ENCODE measurements at places on chromosomes 3 and 15. TPM values are rescaled to one million over a fixed set of nuclear protein-coding genes. Genes with fewer than 3 reads are reported as not detected.

GOLGA6L9 gene
- 3.9 TPM for polyA plus RNA-seq

PPIP5K1 gene
- 9.9 TPM for polyA plus RNA-seq

VWA5B2 gene
- 0.40 TPM for polyA plus RNA-seq

MOBP gene
- polyA plus RNA-seq = 0.09 TPM

ZWILCH gene
- 13.4 TPM for polyA plus RNA-seq

GRCh38 chr3:133830071-133830470 is 24.5 kb downstream of the SRPRB start:
- no peak for DNase-seq

DNA sequence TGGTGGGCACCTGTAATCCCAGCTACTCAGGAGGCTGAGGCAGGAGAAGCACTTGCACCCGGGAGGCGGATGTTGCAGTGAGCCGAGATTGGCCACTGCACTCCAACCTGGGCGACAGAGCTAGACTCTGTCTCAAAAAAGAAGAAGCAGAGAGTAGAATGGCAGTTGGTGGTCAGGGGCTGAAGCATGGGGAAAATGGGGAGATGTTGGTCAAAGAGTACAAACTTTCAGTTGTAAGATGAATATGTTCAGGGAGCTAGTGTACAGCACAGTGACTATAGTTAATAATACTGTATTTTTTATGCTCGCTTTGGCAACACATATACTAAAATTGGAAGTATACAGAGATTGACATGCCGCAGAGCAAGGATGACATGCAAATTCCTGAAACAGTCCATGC is 41.5 kb downstream of the PCNP start:
- DNase-seq = no peak

- no peak for DNase-seq
These were observed 32.2 kb upstream of the RAP2B start for GRCh38 chr3:153129866-153130265.

TM6SF1 gene
- polyA plus RNA-seq = 58.0 TPM

DNA sequence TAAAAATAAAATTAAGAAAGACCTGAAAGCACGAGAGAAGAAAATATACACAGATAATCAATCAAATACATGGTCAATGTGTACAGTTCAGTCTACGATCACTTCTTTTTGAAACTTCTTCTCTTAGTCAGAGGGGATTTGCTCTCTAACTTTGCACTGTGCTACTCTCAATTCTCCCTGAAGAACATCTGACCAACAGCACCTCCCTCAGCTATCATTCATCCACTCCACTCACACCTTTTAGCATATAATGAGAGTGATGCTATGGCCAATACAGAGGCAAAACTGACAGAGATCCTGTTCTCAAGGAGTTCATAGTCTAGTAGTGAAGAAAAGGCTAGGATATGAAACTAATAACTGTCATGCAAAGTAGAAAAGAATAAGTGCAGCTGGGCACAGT is 45.9 kb downstream of the P3H2 start:
- DNase-seq = no peak

- no peak for DNase-seq
These were observed 115.8 kb downstream of the SRGAP3 start for GRCh38 chr3:9133656-9134055.

CCR9 gene
- polyA plus RNA-seq = not detected

DNA sequence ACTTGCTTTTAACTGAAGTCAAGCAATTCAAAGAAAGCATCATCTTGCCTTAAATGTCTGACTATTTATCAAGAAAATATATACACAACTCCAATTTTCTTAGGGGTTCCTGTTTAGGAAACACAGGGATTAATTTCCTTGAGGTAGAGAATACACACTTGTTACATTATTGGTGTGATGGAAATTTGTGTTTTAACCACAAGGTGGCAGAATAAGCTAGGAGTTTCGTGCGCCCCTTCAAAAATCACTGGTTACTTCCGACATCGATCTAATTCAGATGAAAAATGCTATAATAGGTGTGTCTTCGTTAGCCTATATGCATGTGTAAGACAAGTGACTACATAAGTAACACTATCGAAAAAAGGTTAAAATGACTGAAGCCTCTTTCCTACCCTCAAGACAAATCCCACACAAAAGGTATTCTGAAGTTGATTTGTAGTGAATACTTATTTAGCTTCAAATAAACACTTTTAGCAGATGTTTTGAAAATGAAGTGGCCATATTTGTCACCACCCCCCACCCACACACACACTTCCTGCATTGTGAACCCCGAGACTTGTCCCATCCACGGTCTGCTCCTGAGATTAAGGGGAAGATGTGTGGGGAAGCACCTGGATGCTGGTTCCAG is 246.5 kb downstream of the ROBO1 start:
- peak; percentile 17 for DNase-seq

DNA sequence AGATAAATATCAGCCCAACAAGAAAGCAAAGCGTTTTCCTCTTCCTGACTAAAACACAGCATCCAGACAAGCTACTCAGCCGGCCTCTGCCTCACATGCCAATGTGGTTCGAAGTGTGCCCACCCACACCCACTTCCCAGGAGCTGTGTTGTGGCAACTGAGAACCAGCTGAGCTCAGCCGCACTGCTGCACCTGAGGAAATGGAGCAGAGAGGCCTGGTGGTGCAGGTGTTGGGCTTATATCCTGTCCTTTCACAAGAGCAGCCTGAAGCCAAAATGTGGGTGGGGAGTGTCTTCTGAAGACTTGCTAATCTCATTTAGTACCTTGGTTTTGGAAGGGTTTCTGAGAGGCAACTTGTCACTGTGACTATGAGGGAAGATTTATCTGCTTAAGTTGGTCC is 23.0 kb upstream of the RETNLB start:
- no peak for DNase-seq

GRCh38 chr15:88454867-88455810 is 12.0 kb downstream of the MRPL46 start:
- no peak for DNase-seq

DNA sequence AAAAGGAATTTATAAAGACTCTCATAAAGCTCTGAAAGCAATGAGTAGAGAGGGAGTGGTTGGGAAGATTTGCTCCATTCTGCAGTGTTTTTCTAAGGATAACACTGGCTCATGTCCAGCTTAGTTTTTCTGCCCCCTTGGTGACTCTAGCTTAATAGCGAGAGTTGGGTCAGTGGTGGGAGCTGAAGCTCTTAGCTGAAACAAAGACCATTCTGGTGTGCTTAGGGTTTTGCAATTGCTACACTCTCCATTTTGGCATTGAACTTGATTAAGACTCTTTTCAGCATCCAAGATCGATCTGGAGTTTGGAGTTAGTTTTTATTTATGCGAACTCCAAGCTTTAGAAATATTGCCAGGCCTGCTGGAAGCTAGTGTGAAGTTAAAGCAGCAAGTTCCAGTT is 98.0 kb downstream of the ATG7 start:
- no peak for DNase-seq

DNA sequence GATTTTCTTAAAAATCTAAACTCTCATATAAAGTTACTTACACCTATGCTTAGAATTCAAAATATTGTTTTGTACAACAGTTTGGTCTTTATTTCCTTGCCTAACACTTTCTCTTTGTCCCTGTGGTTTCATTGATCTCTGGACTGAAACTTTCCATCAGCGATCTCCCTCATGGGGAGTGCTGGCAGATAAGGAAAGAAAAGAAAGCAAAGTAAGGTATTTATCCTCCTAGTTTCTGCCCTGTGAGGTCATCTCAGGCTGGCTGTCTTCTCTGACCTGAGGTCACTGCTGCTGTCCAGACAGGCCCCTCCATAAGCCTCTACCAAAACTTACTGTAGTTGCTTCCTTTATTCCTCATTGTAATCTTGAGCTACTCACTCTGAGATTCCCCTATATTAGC is 57.9 kb upstream of the EPHA6 start:
- no peak for DNase-seq

PARP6 gene
- polyA plus RNA-seq = 68.0 TPM

KIF15 gene
- 9.2 TPM for polyA plus RNA-seq

GRCh38 chr15:65634356-65634755 is 12.6 kb downstream of the SLC24A1 start:
- DNase-seq = no peak

DNA sequence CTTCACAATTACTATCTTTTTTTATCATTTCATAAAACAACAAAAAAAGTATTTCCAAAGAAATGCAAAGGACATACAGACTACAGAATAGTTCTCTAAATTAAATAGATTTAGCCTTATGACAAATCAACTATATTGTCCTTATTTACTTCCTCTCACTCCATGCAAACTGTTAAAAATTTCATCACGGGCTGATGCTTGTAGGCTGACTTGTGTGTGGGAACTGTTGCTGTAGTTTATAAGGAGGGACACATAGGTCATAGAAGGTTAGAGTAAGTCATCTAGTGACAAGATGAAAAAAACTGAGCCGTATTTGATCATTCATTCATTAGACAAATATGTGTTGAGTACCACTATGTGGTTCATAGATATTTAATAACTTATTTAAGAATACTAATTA is 232.5 kb upstream of the TBL1XR1 start:
- DNase-seq = no peak
